Activated naive CD8-positive, alpha-beta T cell treated with anti-CD3 and anti-CD28 coated beads for 36 hours (primary cell): ENCODE measurements at places on chromosomes 11 and 22. TPM values are rescaled to one million over a fixed set of nuclear protein-coding genes. Genes with fewer than 3 reads are reported as not detected.

DNA sequence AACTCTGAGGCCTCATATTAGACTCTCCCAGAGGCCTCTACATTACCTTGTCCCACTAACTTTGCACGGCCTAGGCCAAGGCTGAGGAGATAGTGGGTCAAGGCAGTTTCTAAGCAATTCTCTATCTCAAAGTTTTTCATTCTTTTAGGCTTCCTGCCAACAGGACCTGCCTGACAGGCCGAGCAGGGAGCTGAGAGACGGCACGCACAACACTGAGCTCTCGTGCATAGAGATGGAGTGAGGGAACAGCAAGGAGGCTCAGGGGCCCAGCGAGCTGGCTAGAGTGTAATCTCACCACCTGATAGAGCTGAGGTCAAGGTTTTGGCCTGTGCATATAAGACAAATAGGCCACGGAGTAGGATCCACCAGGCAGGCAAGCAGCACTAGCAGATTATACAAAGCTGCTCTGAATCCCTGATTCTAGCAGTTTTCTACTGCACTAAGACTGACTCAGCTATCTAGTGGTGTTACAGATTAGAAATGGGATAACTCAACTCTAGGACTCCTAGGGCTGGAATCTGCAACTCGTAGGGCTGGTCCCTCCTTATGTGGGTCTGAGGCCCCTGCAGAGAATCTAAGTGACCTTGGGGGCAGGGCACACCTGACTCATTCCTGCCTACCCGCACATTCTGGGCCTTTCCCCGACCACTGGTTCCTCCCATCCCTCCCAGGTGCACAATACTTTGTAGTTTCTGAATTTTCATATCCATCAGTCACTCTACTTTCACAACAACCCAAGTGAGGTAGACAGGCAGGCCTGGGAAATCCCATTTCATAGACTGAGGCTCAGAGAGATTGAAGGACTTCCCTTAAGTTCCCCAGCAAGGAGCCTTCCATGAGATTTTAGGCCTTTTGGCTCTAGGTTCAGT is 1.7 kb downstream of the CYB5R2 start:
- H3K4me3 ChIP-seq, result peak overlapping the region; percentile 27
- DNase-seq, result peak; percentile 57
- peak overlapping the region; percentile 34 for H3K27ac ChIP-seq
- H3K4me1 ChIP-seq, result peaks cover 27% of the 10 kb centered on the region

GRCh38 chr22:44248926-44249325 is 63.8 kb downstream of the SHISAL1 start:
- DNase-seq, result no peak
- no peak overlapping the region for H3K27ac ChIP-seq
- no peaks in the 10 kb centered on the region for H3K4me1 ChIP-seq
- H3K36me3 ChIP-seq, result peaks cover 4% of the 10 kb centered on the region
- H3K4me3 ChIP-seq, result no peak overlapping the region
- no peaks in the 10 kb centered on the region for H3K27me3 ChIP-seq

GRCh38 chr11:96037405-96037949 is 113.6 kb upstream of the MTMR2 start:
- no peaks in the 10 kb centered on the region for H3K27me3 ChIP-seq
- peaks cover 28% of the 10 kb centered on the region for H3K36me3 ChIP-seq
- DNase-seq, result no peak
- no peak overlapping the region for H3K4me3 ChIP-seq

- H3K4me3 ChIP-seq, result no peak overlapping the region
- DNase-seq, result no peak
- H3K4me1 ChIP-seq, result peaks cover 17% of the 10 kb centered on the region
Measured at GRCh38 chr22:39470451-39471291, 13.9 kb downstream of the MGAT3 start.

- no peaks in the 10 kb centered on the region for H3K36me3 ChIP-seq
- H3K4me1 ChIP-seq, result peaks cover 4% of the 10 kb centered on the region
- DNase-seq, result no peak
- no peak overlapping the region for H3K4me3 ChIP-seq
Measured at GRCh38 chr11:75705541-75705940, 12.1 kb upstream of the MOGAT2 start.

DNA sequence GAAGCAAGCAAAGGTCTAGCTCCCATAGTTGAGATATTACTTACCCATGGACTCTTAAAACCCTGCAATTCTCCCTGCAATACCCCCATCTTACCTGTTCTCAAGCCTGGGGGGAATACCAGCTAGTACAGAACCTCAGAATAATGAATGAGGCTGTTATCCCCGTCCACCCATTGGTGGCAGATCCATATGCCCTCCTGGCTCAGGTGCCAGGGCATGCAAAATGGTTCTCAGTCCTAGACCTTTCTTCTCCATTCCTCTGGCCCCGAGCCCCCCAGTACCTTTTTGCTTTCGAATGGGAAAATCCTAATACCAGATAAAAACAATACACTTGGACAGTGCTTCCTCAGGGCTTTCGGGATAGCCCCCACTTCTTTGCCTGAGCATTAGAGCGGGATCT is 86.4 kb downstream of the PIWIL4 start:
- DNase-seq, result no peak
- H3K4me1 ChIP-seq, result no peaks in the 10 kb centered on the region
- H3K27ac ChIP-seq, result no peak overlapping the region

- H3K4me1 ChIP-seq, result peaks cover 13% of the 10 kb centered on the region
- peak within 1 kb of the TSS; percentile 79 for H3K4me3 ChIP-seq
- H3K27ac ChIP-seq, result no peak within 1 kb of the TSS
- peak; percentile 81 for DNase-seq
- peaks cover 57% of the 10 kb centered on the region for H3K27me3 ChIP-seq
- H3K36me3 ChIP-seq, result no peaks in the 10 kb centered on the region
Measured at GRCh38 chr22:18024276-18024939, at the start of gene MICAL3. Gene MICAL3 (minus strand): TSS chr22:18024561. CDS start chr22:17906812, 117,749 bp downstream.

GRCh38 chr11:1323774-1324173 is 14.3 kb upstream of the TOLLIP start:
- H3K36me3 ChIP-seq, result peaks cover 2% of the 10 kb centered on the region
- DNase-seq, result no peak
- H3K27me3 ChIP-seq, result peaks cover 19% of the 10 kb centered on the region
- H3K4me3 ChIP-seq, result no peak overlapping the region
- H3K4me1 ChIP-seq, result peaks cover 8% of the 10 kb centered on the region
- H3K27ac ChIP-seq, result no peak overlapping the region

DNA sequence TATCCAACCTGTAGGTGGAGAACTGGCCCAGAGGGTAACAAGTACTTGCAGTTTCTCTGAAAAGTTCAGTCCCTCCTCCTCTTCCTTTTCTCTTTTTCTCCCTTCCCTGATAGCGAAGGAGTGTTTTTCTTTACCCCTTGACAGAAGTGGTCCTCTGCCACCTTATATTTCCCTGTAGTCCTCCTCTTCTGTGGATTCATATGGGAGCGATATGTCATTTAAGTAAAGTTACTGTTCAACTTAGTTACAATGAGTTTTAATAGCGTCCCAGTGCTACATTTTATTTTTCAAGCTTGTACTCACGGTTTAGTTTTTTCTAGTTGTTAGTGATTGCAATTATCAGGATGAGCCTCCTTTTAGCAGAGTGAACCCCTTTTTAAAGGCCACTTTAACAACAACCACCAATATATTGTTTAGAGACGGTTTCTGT is 1.4 kb downstream of the PCF11 start:
- no peak for DNase-seq
- H3K4me1 ChIP-seq, result peaks cover 39% of the 10 kb centered on the region
- peaks cover 51% of the 10 kb centered on the region for H3K36me3 ChIP-seq
- H3K27me3 ChIP-seq, result no peaks in the 10 kb centered on the region

DNA sequence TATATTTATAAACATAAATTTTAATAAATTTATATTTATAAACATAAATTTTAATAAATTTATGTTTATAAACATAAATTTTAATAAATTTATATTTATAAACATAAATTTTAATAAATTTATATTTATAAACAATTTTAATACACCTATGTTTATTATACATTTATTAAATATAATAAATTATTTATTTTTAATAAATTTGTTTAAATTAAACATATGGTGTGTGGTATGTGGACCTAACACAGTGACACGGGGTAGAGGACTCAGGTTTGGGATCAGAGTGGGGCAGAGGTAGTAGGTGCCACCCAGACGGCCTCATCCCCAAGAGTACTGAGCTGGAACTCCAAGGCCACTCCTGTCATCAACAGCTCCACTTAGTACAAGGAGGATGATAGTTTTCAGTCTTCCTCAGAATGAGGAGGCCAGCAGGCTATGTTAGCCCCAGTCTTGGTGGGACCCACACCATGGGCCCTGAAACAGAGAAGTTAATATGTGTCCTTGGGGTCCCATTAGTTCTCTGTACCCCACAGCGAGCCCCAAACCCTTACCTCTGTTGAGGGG is 46.7 kb upstream of the BID start:
- no peaks in the 10 kb centered on the region for H3K4me1 ChIP-seq
- DNase-seq, result no peak
- no peaks in the 10 kb centered on the region for H3K27me3 ChIP-seq
- no peaks in the 10 kb centered on the region for H3K36me3 ChIP-seq
- no peak overlapping the region for H3K4me3 ChIP-seq

GRCh38 chr11:74380746-74381439 is 17.3 kb downstream of the PGM2L1 start:
- no peak overlapping the region for H3K27ac ChIP-seq
- DNase-seq, result no peak
- H3K4me3 ChIP-seq, result no peak overlapping the region
- no peaks in the 10 kb centered on the region for H3K27me3 ChIP-seq

- DNase-seq, result no peak
- H3K4me1 ChIP-seq, result no peaks in the 10 kb centered on the region
- H3K36me3 ChIP-seq, result no peaks in the 10 kb centered on the region
- no peak overlapping the region for H3K4me3 ChIP-seq
Measured at GRCh38 chr11:128936606-128937251, 5.9 kb downstream of the TP53AIP1 start.

GRCh38 chr11:45660729-45661438 is 4.5 kb downstream of the CHST1 start:
- H3K36me3 ChIP-seq, result no peaks in the 10 kb centered on the region
- peaks cover 71% of the 10 kb centered on the region for H3K27me3 ChIP-seq
- no peak for DNase-seq

DNA sequence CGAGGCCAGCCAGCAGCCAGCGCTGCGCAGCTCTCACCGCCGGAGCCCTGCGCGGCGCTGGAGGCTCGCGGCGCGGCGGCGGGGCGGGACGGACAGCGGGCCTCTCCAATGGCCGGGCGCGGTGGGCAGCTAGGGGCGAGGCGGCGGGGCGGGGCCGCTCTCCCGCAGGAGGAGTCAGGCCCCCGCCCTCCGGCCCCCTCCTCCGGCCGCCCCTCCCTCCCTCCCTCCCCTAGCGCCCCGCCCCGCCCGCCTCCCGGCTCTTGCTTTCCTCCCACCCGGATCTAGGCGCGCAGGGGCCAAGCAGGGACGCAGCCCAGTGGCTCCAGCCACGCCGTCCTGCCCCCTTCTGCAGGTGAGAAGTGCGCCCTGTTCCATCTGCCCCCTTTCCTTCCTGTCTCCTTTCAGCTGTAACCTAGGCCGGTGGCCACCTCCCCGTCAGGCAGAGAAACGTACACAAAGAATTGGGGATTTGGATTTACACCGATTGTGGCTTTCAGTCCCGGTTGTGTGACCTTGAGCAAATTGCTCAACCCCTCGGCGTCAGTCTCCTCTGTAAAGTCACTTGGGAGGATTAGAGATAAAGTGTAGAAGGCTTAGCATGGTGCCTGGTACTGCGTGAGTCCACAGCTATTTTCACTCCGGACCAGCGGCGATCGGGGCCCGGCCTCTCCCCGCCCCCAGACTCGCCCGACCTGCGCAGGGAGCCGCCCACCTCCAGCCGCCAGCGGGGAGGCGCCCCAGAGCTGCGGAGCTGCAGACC is at the start of gene FZD4:
TSS of gene FZD4 (minus strand) at position 35 of the 760 bp plus-strand sequence. CDS start 310 bp downstream, outside the sequence.
- peaks cover 61% of the 10 kb centered on the region for H3K27me3 ChIP-seq
- H3K36me3 ChIP-seq, result no peaks in the 10 kb centered on the region
- H3K4me3 ChIP-seq, result peak within 1 kb of the TSS; percentile 82
- no peak within 1 kb of the TSS for H3K27ac ChIP-seq
- peak; percentile 77 for DNase-seq
- peaks cover 7% of the 10 kb centered on the region for H3K4me1 ChIP-seq

GRCh38 chr22:45481661-45482060 is 21.0 kb upstream of the FBLN1 start:
- DNase-seq, result no peak
- no peaks in the 10 kb centered on the region for H3K36me3 ChIP-seq
- no peaks in the 10 kb centered on the region for H3K4me1 ChIP-seq
- H3K4me3 ChIP-seq, result no peak overlapping the region

DNA sequence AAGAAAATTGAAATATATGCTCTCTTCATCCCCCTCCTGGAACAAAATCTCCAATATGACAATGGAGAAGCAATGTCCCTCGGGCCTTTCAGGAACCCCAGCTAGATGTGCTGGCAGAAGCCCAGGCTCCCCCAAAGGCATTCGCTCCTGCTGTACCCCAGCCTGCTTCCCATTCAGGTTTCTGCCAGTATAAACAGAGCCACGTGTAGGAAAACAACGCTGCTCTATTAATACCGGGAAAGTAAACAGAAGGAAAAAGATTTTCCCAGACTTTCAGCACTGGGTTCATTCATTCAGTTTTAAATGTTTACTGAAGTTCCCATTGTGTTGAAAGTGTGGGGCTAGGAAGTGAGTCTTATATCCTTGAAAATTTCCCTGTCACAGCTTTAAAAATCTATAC is 147.1 kb downstream of the CADM1 start:
- H3K4me1 ChIP-seq, result no peaks in the 10 kb centered on the region
- no peak overlapping the region for H3K4me3 ChIP-seq
- H3K27me3 ChIP-seq, result no peaks in the 10 kb centered on the region
- no peak overlapping the region for H3K27ac ChIP-seq
- H3K36me3 ChIP-seq, result no peaks in the 10 kb centered on the region
- no peak for DNase-seq

DNA sequence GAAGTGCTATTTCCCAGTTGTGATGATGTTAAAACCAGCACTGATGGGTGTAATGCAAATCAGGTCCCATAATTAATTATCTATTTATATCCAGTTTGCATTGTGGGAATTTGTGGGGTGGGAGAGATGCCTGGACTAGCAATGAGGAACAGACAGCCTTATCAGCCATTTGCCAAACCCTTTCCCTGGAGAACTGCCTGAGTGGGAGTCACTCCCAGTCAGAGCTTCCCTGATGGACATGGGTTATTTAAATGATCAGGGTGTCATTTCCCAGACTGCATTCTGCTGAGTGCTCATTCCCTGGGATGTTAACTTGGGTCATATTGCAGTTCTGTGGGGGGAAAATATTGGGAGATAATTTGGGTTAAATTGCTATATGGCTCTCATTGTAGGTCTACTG is 168.5 kb downstream of the NAV2 start:
- no peak overlapping the region for H3K4me3 ChIP-seq
- H3K27me3 ChIP-seq, result no peaks in the 10 kb centered on the region
- H3K36me3 ChIP-seq, result no peaks in the 10 kb centered on the region
- no peak for DNase-seq
- no peaks in the 10 kb centered on the region for H3K4me1 ChIP-seq
- H3K27ac ChIP-seq, result no peak overlapping the region

- H3K27ac ChIP-seq, result no peak overlapping the region
- DNase-seq, result no peak
- no peaks in the 10 kb centered on the region for H3K27me3 ChIP-seq
- no peak overlapping the region for H3K4me3 ChIP-seq
Measured at GRCh38 chr11:33437529-33437928, 180.3 kb downstream of the HIPK3 start.

The P2RX6 gene
- total RNA-seq, result 0.14 TPM

The SMIM35 gene
- not detected for total RNA-seq

The CHID1 gene
- 73.1 TPM for total RNA-seq

The OR52I1 gene
- total RNA-seq, result not detected

The DMC1 gene
- total RNA-seq, result 12.9 TPM

The KRTAP5-7 gene
- total RNA-seq, result not detected

The MOV10L1 gene
- 0.14 TPM for total RNA-seq

The ZNRD2 gene
- 59.1 TPM for total RNA-seq

The SNX15 gene
- total RNA-seq, result 9.0 TPM
